NCI-H1930 (cell line): ENCODE measurements at places on chromosomes 12 and 14.

DNA sequence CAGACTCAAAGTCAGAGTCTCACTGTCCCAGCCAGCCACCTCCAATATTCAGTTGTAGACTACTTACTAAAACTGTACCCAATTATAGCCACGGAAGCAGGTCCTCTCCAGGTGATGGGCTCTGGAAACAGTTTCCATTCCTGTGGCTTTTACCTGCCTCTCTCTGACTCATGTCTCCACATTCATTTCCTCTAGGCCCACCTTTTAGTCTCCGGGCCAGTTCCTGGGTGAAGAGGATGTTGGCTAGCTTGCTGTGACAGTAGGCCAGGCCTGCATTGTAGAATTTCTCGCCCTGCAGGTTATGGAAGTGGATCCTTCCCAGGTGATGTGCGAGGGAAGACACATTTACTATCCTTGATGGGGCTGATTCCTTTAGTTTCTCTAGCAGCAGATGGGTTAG lies 5.6 kb downstream of the RDH11 start:
- no peak for DNase-seq

DNA sequence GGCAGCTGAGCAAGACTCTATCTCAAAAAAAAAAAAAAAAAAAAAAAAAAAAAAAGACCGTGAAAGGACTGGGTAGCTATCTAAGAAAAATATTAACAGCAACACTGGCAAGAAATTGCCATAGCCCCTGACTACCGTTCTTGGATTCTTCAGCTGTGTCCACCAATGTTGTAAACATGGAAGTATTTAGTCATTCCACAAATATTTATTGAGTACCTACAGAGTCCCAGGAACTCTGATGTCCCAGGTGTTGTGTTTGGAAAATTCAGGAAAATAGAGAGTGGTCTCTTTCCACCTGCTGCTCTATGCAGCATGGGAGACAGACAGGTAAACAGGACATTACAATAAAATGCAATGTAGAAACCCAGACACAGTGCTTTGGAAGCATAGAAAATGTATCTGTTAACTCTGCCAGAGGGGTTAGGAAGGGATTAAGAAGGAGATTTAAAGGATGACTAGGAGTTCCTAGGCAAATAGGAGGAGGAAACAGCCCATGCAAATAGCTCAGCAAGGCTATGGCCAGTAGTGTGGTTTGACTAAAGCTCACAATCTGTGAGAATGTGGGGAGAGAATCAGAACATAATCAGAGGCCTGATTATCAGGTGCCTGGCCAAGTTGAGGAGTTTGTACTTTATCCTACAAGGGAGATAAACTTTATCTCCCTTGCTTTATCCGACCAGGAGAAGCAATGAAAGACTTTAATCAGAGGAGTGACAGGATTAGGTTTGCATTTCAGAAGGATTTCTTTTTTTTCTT lies 2.1 kb upstream of the DLST start:
- no peak for DNase-seq

- DNase-seq, result no peak
These were observed 57.4 kb downstream of the SPPL3 start for GRCh38 chr12:120846721-120847120.

- no peak for DNase-seq
These were observed 225.5 kb downstream of the CCDC91 start for GRCh38 chr12:28415755-28416154.

GRCh38 chr12:19338405-19338804 lies 100.9 kb upstream of the AEBP2 start:
- no peak for DNase-seq

- DNase-seq, result no peak
These were observed 400.5 kb downstream of the ADAMTS20 start for GRCh38 chr12:43151441-43151981.

- DNase-seq, result peak; percentile 9
These were observed 28.9 kb upstream of the PAPLN start for GRCh38 chr14:73208390-73208789.

DNA sequence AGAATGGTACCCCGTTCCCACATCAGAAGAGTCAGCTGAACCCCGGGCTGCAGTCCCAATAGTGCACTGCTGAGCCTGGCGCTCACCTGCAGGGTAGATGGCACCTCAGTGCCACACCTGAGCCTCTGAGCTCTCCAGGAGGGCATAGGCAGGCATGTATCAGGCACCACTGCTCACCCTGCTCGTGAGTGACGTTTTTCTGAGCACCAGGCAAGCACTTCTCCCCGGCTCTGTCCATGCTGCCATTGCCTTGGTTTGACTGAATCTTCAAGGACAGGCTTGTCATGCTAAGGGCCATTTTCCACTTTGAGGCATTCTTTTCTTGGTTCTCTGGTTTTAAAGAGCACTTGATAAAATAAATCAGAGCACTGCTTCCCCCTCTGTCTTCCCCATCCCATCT lies 161.6 kb upstream of the PRMT8 start:
- no peak for DNase-seq
